ENCODE measurements at places on chromosomes 7 and 10.

GRCh38 chr7:150620061-150620460, 12.1 kb downstream of the GIMAP6 start:
- DNase-seq, result no peak

- no peak for DNase-seq
Observed at GRCh38 chr10:21172930-21173801, 276.1 kb upstream of the NEBL start.

- no peak for DNase-seq
Observed at GRCh38 chr10:36488579-36488978, 636.8 kb upstream of the ANKRD30A start.

- DNase-seq, result no peak
Observed at GRCh38 chr7:64744680-64745079, 49.5 kb upstream of the ZNF138 start.

- no peak for DNase-seq
Observed at GRCh38 chr10:107913317-107914294, 749.1 kb upstream of the SORCS1 start.

DNA sequence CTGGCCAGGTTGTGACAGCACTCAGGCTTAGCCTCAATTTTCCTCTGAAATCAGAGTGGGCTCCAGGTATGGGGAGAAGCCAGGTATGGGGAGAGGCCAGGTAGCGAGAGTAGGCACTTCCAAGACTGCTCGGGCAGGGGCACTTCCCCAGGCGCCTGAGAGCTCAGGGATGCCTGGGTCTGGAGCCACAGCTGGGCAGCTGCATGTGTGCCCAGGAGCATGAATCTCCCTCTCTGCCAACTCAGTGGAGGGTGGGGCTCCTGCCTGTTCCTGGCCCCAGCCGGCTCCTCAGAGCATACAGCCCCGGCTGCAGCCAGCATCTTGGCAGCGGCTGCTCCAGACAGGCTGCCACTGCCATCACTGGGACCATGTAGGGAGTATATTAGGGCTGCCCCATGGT, 313.9 kb downstream of the AUTS2 start:
- DNase-seq, result no peak

GRCh38 chr10:35581655-35582054, 23.5 kb upstream of the GJD4 start:
- no peak for DNase-seq

GRCh38 chr7:40572810-40573465, 438.1 kb downstream of the SUGCT start:
- DNase-seq, result no peak

- DNase-seq, result no peak
Observed at GRCh38 chr7:29980151-29980550, 9.4 kb downstream of the SCRN1 start.

DNA sequence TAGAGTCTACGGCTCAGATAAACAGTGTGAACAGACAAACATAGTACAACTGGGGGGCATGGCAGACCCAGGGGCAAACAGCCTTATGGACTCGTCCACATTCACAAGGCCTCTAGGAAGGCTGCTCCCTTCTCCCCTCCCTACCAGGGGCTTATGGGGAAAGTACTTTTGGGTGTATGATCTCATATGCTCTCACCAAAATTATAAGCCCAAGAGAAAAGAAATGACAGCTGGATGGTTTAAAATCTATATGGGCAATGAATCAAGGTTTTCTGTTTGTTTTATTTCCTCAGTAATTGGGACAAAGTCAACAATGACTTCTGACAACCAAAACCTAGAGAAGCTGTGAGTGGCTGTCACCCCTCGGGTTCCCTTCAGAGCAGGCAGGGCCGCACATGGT, 144.4 kb downstream of the PKD1L1 start:
- DNase-seq, result no peak

DNA sequence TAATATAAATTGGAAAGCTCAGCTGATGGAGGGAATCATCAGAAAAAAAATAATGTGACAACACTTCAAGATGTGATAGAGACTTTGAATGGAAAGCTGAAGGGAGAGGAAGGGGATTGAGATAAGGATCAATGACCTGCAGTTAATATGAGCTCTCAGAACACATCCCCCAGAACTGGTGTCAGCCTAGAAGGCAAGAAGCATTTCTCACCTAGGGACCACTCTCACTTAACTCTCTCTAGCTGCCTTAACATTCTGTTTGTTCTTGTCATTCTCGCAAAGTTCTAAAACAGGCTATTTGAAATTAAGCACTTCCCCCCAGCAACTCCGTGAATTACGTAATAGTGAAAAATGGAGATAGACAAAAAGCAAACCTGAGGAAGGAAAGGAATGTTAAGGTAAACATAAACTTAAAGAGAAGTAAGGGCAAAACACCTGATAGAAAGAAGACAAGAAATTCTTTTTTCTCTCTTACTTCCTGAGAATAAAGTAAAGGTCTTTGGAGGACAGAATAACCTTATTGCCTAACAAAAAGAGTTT, 1.2 kb upstream of the MPP7 start:
- DNase-seq, result no peak

GRCh38 chr7:147798001-147798400, 792.6 kb upstream of the C7orf33 start:
- no peak for DNase-seq
